ENCODE measurements at places on chromosomes 3 and 15.

GRCh38 chr3:10928961-10929471, 63.5 kb upstream of the SLC6A1 start:
- no peak for DNase-seq

- no peak for DNase-seq
Measured at GRCh38 chr3:187936676-187937075, 191.4 kb upstream of the BCL6 start.

DNA sequence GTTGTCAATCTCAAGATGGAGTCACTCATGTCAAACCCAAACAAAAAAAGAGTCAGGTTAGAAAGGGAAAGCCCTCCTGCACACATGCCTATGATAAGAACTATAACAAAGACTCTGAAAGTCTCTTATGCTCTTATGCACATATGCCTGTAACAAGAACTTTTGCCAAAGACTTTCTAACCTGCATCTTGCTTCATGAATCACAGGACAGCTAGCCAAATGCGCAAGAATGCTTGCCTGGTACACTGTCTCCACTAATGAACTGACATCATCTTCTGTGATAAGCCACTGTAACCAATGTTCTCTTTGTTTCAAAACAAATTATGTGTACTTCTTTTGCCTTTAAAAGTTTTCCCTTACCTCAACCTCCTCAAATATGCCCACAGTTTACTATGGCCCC, 18.2 kb upstream of the EHHADH start:
- no peak for DNase-seq

DNA sequence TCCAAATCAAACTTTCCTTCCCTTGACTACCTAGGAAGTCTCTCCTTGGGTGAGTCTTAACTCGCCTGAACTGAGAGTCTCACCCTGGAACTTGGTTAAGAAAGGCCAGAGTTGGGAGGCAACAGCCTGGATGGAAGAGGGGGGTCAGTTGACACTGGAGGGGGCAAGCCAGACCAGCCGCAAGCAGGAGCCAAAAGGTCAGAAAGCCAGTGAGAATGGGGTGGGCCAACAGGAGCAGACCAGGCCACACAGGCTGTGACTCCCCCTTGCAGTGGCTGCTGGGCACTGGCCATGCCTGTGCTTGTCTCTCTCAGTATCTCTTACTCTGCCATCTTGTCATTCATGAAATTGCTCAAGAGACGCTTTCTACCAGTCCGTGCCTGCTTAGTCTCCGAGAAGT, 32.9 kb downstream of the CRTC3 start:
- no peak for DNase-seq

GRCh38 chr3:188231456-188231855, 77.5 kb downstream of the LPP start:
- no peak for DNase-seq

DNA sequence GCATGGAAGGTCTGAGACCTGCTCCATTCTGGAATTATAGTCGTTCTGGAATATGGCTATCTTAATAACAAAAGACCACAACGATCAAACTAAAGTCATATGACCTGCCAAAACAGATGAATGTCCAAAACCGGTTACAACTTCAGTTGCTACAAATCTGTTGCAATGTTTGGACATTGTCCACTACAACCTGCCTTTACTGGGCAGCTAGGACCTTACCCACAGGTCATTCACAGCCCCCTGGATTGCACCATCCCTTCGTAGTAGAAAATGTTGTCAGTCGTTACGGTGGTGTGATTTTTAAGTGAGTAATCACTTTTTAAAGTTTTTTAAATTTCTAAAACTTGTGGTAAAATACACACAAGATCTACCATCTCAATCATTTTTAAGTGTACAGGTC, 22.5 kb upstream of the SRGAP3 start:
- DNase-seq, result no peak

DNA sequence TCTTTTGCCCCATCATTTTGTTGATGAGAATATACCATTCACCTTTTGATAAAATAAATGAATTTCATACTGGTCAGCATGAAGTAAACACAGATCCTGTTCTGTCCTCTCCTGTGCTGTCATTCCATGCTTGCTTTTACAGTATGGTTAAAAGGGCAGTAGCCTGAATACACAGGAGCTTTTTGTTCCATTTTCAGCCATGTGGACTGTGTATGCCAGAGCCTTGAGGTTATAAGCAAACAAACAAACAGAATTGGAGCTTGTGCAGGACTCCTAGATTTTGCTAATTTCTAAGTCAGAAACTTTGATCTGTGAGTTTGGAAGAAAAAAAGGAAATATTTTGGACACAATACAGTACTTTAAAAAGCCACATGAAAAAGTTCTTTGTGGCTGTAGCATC, 91.9 kb downstream of the LRRC28 start:
- no peak for DNase-seq

DNA sequence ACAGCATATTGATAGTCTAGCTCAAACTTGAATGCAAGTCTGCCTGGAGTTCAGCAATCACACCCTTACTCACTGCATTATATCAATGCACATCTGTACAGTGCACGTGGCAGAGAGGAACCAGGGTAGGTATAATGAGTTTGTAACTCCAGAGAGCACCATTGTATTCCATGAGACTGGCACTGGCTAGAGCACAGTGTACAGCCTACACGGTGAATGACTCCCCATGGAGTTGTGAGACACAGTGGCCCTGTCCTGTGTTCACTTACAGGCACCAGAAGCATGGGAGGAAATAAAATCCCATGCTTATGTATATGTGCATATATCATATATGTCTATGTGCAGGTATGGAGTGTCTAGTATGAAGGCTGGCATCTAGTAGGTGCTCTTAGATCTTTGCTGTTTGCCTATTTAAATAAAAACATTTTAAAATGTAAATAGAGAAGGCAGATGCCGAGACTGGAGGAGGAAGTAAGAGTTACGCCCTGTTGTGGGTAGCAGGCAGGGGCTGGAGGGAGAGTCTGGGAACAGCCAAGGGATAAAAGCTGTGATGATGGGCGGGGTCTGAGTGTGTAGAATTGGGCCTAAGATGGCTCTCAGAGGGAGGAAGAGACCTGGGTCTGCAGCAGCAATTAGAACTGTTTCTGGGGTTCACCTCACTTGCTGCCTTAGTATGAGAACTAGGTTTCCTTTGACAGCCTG, 360.7 kb upstream of the ICE2 start:
- no peak for DNase-seq

DNA sequence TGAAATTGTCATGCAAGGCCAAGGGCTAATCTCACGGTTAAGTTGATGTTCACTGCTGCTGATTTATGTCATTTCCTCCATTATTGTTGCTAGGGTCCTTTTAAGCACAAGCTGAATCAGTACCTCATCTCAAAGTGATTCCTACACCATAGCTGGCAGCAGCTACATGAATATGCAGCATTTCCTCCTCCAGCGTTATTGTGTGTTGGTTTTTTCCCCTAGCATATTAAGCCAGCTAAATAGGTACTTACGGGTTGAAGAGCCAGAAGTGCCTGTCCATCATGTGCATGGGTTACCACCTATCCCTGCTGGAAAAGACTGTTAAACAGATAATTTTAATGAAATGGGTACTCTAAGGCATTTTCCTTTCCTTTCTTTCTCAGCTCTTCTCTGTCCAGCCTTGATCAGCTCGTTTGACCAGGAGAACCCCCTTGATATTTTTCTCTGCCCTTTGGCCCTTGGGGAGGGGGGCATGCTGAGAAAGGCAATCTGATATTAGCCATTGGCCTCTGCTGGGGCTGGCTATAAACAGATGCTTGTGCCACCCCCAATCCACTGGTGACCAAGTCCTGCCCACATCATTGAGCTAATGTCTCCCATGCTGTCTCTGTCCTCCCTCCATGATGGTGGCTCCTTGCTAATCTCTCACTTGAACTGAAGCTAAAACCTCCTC, 115.6 kb upstream of the PLXNA1 start:
- no peak for DNase-seq

- DNase-seq, result no peak
Measured at GRCh38 chr3:76324101-76324500, 538.8 kb upstream of the ZNF717 start.

DNA sequence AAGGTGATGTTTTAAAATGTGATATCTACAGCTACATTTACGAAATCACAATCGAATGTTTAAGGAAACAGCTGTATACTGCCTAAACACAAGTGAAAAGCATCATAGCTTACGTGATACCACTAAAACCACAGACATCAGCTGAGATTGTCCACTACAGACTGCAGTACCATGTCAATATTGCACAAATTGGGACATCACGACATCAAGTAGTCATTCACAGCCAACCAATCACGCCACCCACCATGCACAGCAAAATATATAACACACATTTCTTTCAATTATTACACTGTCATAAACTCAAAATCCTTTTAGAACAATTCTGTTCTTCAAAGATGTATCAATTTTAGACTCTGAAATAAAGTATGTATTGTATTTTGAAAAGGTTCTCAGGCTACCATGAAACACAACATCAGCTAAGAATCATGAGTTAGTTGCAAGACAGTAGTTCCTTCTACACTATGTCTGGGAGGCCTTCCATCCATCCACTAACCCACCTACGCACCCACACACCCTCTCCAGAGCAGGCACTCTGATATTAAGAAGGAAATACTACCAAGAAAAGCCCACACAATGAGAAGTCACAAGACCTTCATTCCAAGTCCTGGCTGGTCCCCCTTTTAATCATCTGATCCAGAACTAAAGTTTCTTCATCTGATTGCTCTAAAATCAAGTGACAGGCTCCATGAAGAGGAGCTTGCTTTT, 3.1 kb downstream of the DMXL2 start:
- no peak for DNase-seq

- DNase-seq, result peak; percentile 41
Measured at GRCh38 chr15:50452927-50453326, 28.7 kb downstream of the USP8 start.

DNA sequence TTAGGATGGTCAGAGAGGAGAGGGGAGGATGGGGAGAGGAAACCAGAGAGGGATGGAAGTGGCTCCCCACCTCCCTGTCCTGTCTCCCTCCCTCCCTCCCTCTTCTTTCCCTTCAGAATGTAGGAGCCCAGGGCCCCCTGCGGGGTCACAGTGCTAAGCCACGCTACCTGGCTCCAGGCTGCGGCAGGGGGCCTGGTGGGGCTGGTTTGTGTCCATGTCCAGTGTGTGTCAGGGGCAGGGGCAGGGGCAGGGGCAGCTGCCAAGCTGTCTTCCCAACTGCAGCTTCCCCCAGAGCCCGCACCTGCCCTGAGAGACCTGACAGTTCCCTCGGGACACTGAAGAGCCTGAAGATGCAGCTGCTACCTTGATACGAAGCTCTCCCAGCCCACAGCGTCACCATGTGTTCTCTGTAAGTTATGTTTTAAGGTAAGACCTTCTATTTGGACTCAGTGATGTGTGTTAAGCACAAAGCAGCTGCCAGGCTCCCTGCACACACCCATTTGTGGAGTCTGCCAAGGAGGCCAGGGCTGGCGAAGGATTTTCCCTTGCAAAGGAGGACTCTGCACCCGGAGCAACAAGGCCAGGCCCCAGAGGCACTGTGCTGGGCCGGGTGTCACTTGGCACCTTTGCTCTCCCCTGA, 121.8 kb upstream of the SMAD3 start:
- DNase-seq, result no peak

- DNase-seq, result no peak
Measured at GRCh38 chr3:118977671-118978392, 56.8 kb downstream of the IGSF11 start.

DNA sequence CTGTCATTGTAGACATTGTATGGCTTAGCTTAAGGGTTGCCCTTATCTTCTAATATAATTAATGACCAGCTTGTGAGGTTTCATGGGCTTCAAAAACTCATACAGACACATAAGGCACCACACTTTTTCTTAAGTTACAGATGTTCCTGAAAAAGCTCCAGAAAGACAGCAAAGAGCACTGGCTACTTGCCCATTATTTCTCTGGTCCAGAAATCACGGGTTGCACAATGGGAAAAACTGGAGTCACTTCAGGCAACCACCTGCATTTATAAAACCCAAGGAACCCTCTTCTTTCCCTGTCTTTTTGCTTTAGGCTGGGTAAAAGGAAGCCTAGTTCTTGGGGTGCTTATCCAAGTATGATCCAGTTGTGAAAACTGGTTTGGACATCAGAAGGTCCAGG, 2.3 kb upstream of the COL6A6 start:
- peak; percentile 54 for DNase-seq

DNA sequence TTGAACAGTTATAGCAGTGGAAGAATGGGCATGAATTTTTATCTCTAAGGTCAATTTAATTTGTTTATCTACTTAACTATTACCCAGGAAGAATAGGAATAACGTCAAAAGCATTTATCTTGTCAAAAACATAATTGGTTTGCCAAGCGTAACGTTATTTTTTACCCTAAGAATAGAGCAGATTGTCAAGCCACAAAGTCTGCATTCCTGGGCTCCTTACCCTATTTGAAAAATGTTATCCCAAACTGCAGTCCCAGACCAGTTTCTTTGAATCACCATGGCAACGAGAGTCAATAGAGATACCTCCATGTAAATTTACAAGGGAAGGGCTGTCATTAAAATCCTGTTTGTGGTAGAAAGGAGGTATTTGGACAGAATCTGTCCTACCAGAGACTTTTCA, 61.1 kb downstream of the CPNE4 start:
- peak; percentile 15 for DNase-seq

- no peak for DNase-seq
Measured at GRCh38 chr3:197337656-197338055, 39.2 kb upstream of the DLG1 start.

Data from hindlimb muscle (tissue), 1 donor.